RKO (cell line): ENCODE measurements at places on chromosomes 12 and 14.
A peak's percentile ranks its signal among the peaks of the same experiment; 100 is the strongest.

- no peak for DNase-seq
Measured at GRCh38 chr14:61126603-61127498, 145.8 kb downstream of the SLC38A6 start.

DNA sequence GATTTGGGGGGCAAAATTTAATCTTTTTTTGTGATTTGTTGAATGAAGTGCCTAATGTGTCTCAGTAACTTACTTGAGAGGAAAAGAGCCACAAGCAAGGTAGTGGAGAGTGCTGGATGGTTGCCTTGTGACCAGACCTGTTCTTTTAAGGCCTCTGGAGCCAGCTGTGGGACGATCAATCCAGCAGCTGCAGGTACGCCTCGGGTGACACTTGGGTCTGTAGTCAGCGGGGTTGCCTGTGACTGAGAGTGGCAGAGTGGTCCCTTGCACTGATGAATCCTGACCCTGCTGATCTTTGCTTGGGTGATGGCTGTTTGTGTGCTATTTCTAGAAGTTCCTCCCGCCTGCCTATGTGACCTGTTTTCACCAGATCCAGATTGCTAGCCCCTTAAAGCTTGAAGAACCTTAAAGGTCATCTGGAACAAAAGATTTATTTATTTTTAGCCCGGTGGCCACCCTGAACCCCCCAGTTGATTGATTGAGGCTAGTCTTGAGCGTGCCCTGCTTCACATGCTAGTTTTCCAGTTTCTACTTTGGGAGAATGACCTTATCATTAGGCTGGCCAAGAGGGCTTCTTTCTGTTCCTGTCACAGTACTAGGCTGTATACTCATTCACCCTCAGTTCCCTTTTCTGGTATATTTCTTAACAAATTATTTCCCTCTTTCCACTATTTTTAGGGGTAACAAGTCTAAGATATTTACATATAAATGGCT lies 23.2 kb downstream of the PRKCH start:
- no peak for DNase-seq

DNA sequence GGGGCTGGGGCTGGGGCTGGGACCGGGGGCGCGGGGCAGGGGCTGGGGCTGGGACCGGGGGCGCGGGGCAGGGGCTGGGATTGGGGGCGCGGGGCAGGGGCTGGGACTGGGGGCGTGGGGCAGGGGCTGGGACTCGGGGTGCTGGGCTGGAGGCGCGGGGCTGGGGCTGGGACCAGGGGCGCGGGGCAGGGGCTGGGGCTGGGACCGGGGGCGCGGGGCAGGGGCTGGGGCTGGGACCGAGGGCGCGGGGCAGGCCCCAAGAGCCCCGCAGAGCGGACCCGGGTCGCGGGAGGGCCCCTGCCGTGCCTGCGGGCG lies 452 bp downstream of the P2RX2 start:
- no peak for DNase-seq

- no peak for DNase-seq
Measured at GRCh38 chr12:28413460-28414109, 223.3 kb downstream of the CCDC91 start.

GRCh38 chr14:64504310-64504896 lies at the start of gene ZBTB1:
Gene ZBTB1, plus strand, starts transcription at chr14:64504770. Its CDS starts 16,735 bp downstream, at chr14:64521505.
- DNase-seq, result peak; percentile 85
